Fibroblast of lung (primary cell): ENCODE measurements at places on chromosomes 12 and 14. TPM values are rescaled to one million over a fixed set of nuclear protein-coding genes. Genes with fewer than 3 reads are reported as not detected.

- DNase-seq, result no peak
Measured at GRCh38 chr14:22991852-22992251, 9.5 kb upstream of the AJUBA start.

Gene CCDC175
- total RNA-seq, result not detected in 2 replicates

- DNase-seq, result no peak
Measured at GRCh38 chr12:51666696-51667095, 75.7 kb downstream of the SCN8A start.

Gene CDKN1B
- 50.9 and 58.0 TPM in 2 replicates for total RNA-seq

DNA sequence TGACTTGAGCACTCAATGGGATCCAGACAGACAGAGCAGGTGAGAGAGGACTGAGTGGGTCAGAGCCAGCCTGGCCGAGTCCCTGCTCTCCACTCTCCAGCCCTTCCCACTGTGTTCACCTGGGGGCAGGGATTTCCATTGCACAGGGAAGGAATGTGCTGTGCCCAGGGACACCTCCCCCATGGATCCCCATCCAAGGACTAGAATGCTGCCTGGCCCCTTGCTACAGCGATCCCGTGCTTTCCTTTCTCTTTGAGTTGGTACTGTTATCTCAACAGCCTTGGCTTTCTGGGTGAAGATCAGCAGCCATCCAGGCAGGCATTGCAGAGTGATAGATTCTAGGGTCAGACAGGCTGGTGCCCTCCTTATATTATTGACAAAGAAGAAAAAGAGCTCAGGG, 60.3 kb upstream of the DLK1 start:
- DNase-seq, result no peak

Gene SRRM4
- total RNA-seq, result not detected in 2 replicates
